ENCODE measurements at places on chromosomes 12 and 14.

DNA sequence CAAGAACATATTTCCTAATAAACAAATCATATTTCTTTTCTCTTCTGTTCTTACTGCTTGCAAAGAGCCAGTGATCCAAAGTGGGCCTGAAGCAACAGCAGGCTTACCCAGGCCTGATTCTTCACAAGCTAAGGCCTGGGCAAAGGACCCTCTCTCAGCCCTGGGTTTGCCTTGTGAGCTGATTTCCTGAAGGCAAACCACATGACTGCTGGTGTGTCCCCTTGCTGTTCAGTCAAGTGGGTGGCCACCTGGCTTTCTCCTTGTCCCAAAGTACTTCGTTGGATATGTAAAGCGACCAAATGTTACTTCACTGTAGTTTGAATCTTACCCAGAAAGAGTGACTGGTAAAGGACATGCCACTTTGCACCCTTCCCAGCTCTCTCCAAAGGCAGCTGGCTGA lies 392.9 kb downstream of the ZFP36L1 start:
- H3K4me3 ChIP-seq: no peak overlapping the region
- H3K27me3 ChIP-seq: no peaks in the 10 kb centered on the region
- peak overlapping the region; percentile 100 for H3K27ac ChIP-seq
- peaks cover 30% of the 10 kb centered on the region for H3K36me3 ChIP-seq
- no peak for DNase-seq

GRCh38 chr12:47772094-47772660 lies 861 bp upstream of the SLC48A1 start:
- peaks cover 43% of the 10 kb centered on the region for H3K4me1 ChIP-seq
- H3K4me3 ChIP-seq: peak overlapping the region; percentile 60
- no peaks in the 10 kb centered on the region for H3K36me3 ChIP-seq
- H3K27me3 ChIP-seq: no peaks in the 10 kb centered on the region

DNA sequence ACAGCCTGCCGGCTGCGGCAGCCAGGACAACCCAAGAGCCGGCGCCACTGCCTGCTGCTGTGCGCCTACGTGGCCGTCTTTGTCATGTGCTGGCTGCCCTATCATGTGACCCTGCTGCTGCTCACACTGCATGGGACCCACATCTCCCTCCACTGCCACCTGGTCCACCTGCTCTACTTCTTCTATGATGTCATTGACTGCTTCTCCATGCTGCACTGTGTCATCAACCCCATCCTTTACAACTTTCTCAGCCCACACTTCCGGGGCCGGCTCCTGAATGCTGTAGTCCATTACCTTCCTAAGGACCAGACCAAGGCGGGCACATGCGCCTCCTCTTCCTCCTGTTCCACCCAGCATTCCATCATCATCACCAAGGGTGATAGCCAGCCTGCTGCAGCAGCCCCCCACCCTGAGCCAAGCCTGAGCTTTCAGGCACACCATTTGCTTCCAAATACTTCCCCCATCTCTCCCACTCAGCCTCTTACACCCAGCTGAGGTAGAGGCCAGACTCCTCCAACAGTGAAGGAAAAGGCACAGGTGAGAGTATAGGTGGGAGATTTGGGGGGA lies 10.3 kb downstream of the ZBTB39 start:
- no peak overlapping the region for H3K27ac ChIP-seq
- H3K4me3 ChIP-seq: no peak overlapping the region
- peaks cover 36% of the 10 kb centered on the region for H3K36me3 ChIP-seq
- DNase-seq: no peak
- H3K4me1 ChIP-seq: peaks cover 32% of the 10 kb centered on the region

GRCh38 chr12:5088586-5089264 lies 45.0 kb downstream of the KCNA5 start:
- no peak overlapping the region for H3K27ac ChIP-seq
- no peaks in the 10 kb centered on the region for H3K4me1 ChIP-seq
- peaks cover 42% of the 10 kb centered on the region for H3K27me3 ChIP-seq
- H3K36me3 ChIP-seq: no peaks in the 10 kb centered on the region

DNA sequence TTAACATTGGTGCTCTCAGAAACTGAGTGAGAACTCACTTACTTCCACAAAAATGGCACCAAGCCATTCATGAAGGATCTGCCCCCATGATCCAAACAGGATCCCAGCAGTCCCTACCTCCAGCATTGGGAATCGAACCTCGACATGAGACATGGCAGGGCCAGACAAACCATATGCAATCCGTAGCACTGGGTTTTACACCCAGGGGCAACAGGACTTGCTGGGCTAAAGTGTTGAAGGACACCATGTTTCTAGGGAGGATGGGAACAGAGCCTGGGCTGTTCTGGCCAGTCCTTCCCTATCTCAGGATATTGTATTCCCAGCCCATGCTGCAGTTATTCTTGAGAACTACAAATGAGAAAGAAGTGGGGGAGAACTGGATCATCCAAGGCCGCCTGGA lies 36.6 kb downstream of the SERPINA3 start:
- H3K4me3 ChIP-seq: no peak overlapping the region
- DNase-seq: no peak
- H3K27ac ChIP-seq: no peak overlapping the region
- H3K27me3 ChIP-seq: peaks cover 14% of the 10 kb centered on the region
- H3K4me1 ChIP-seq: no peaks in the 10 kb centered on the region

DNA sequence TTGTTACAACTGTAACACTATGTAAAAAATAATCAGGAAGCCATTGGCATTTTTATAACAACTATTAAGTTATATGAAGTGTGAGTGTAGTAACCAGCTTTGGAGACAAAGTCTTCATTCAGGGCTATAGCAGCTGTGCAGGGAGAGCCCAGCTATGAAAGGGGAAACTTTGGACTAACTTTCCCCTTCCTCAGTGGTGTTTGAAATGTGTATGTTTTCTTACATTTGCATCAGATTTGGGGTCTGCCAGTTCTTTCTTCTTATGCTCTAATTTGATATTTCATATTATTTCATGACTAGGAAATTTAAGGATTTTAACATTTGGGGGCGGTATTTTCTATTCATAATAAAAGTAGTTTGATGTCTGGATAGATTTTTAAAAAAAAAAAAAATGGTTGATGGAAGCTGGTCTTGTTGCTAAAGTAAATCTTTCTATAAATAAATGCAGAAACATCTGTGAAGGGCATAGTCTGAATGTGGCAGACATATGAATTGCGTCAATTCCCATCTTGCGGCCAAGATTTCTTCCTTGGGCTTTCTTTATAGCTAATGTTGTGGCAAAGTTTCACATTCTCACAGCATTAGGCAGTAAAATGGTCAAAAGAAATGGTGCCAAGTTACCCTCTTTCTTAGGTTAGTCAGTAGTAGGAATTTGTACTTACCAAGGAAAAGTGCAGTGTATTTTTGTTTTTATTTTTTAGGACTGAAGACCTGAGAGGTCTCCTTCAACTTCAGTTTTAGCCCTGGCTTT lies 35.6 kb downstream of the RASSF8 start:
- no peaks in the 10 kb centered on the region for H3K27me3 ChIP-seq
- no peaks in the 10 kb centered on the region for H3K36me3 ChIP-seq
- H3K4me3 ChIP-seq: no peak overlapping the region
- no peaks in the 10 kb centered on the region for H3K4me1 ChIP-seq

GRCh38 chr14:65134651-65135579 lies 32.6 kb upstream of the MAX start:
- H3K27ac ChIP-seq: no peak overlapping the region
- H3K36me3 ChIP-seq: no peaks in the 10 kb centered on the region
- no peak overlapping the region for H3K4me3 ChIP-seq
- DNase-seq: no peak
- no peaks in the 10 kb centered on the region for H3K27me3 ChIP-seq

DNA sequence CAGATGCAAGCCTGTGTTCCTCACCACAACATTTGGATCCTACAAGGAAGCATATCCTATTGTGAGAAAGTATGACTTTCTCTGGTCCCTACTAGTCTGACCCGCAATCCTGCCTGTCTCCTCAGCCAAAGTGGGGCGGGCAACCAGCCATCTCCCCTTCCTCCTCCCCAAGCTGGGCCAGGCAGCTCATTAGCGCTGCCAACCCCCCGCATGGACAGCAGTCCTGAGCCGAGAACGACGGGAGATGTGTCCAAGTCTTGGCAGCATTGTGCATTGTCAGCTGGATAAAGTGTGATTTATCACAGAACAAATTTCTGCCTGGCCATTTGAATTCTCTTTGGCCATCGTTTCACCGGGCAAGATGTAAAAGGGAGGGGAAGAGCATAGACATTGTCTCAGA lies 139.4 kb downstream of the SLC15A4 start:
- DNase-seq: no peak
- no peaks in the 10 kb centered on the region for H3K4me1 ChIP-seq
- H3K27me3 ChIP-seq: no peaks in the 10 kb centered on the region
- no peaks in the 10 kb centered on the region for H3K36me3 ChIP-seq
- H3K4me3 ChIP-seq: no peak overlapping the region
- H3K27ac ChIP-seq: no peak overlapping the region

DNA sequence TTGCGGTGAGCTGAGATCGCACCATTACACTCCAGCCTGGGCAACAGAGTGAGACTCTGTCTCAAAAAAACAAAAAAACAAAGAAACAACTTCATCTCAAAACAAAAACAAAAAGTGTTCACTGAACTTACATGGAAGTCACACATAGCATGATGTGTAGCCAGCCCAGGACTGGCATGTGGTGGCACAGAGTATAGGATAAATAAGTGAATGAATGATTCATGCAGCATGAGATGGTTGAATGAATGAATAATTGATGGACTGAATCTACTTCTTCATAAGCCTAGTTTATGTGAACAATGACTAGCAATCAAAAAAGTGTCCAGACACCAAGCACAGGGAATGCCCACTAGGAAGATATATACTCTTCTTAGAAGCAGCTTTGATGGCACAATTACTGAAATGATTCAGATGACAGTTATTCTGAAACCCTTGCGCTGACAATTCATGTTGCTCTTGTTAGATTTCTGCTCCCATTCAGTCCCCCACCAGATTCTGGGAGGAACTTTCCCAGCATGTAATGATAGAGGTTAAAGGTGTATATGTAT lies 31.6 kb upstream of the SERPINA6 start:
- H3K36me3 ChIP-seq: no peaks in the 10 kb centered on the region
- DNase-seq: no peak
- no peak overlapping the region for H3K4me3 ChIP-seq
- H3K27ac ChIP-seq: no peak overlapping the region
- no peaks in the 10 kb centered on the region for H3K4me1 ChIP-seq

- H3K4me3 ChIP-seq: no peak overlapping the region
- peaks cover 8% of the 10 kb centered on the region for H3K36me3 ChIP-seq
- no peaks in the 10 kb centered on the region for H3K27me3 ChIP-seq
Measured at GRCh38 chr14:30608533-30609006, 13.5 kb upstream of the SCFD1 start.

DNA sequence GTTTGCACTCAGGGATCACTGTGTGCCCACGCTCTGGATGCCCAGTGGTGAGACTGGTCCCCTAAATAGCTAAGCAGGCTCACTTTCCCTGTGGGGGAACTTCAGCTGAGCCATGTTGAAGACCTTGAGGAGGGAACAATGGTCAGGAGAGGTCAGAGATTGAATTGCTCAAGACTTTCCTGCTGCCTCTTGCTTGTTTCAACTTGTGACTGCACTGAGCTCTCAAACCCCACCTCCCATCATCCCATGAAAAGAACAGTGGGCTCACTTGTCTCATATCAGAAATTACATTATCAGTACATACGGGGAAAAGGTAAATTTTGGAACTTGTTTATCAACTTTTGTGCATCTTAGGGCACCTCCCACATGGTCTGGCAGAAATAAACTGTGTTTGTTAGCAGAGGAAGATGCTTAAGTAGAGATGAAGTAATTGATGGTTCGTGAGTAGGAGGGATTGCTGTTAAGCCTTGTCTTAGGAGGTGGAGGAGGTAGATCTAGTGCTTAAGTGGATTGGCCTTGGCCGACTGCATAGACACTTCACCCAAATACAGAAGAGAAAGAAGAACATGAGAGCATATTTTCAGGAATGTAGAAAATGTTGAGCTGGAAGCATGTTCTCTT lies 15.0 kb upstream of the SERPINA1 start:
- no peak overlapping the region for H3K4me3 ChIP-seq
- H3K36me3 ChIP-seq: no peaks in the 10 kb centered on the region
- H3K27ac ChIP-seq: no peak overlapping the region
- no peak for DNase-seq
- H3K4me1 ChIP-seq: no peaks in the 10 kb centered on the region
- H3K27me3 ChIP-seq: no peaks in the 10 kb centered on the region

- DNase-seq: no peak
- H3K36me3 ChIP-seq: peaks cover 12% of the 10 kb centered on the region
- H3K4me1 ChIP-seq: peaks cover 3% of the 10 kb centered on the region
- peaks cover 13% of the 10 kb centered on the region for H3K27me3 ChIP-seq
Measured at GRCh38 chr12:124652661-124653060, 85.2 kb upstream of the NCOR2 start.

- H3K27ac ChIP-seq: no peak overlapping the region
- no peaks in the 10 kb centered on the region for H3K27me3 ChIP-seq
- peaks cover 14% of the 10 kb centered on the region for H3K36me3 ChIP-seq
- H3K4me3 ChIP-seq: no peak overlapping the region
- DNase-seq: no peak
Measured at GRCh38 chr12:50636505-50636904, 127.4 kb upstream of the ATF1 start.

GRCh38 chr12:112711026-112711425 lies 80.5 kb upstream of the RPH3A start:
- H3K4me3 ChIP-seq: no peak overlapping the region
- DNase-seq: no peak
- no peak overlapping the region for H3K27ac ChIP-seq
- peaks cover 16% of the 10 kb centered on the region for H3K27me3 ChIP-seq
- peaks cover 1% of the 10 kb centered on the region for H3K4me1 ChIP-seq

GRCh38 chr14:77372304-77372841 lies 4.5 kb downstream of the TMED8 start:
- H3K4me1 ChIP-seq: peaks cover 71% of the 10 kb centered on the region
- H3K36me3 ChIP-seq: peaks cover 28% of the 10 kb centered on the region
- H3K27ac ChIP-seq: peak overlapping the region; percentile 62
- DNase-seq: peak; percentile 40

DNA sequence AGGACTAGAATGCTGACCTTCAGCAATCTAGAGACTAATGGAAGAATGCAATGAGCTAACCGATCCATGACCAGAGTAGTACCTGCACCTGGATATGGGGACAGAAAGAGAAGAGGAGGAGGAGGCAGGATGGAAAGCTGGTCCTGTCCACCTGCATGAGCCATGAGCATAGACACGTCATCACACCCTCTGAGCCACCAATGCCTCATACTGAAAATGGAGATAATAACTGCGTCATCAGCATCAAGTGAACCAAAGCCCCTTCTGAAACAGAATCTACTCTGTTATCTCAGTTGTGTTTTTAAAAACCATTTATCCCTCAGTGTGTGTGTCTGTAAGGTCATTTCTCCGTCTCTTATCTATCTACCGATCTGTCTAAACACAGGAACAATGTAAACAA lies 327.0 kb downstream of the BCL11B start:
- H3K27ac ChIP-seq: no peak overlapping the region
- H3K4me3 ChIP-seq: no peak overlapping the region
- DNase-seq: no peak
- no peaks in the 10 kb centered on the region for H3K4me1 ChIP-seq
- no peaks in the 10 kb centered on the region for H3K27me3 ChIP-seq

- no peaks in the 10 kb centered on the region for H3K36me3 ChIP-seq
- H3K4me3 ChIP-seq: no peak overlapping the region
- DNase-seq: no peak
- H3K4me1 ChIP-seq: no peaks in the 10 kb centered on the region
- no peak overlapping the region for H3K27ac ChIP-seq
Measured at GRCh38 chr12:69844416-69844815, 19.4 kb downstream of the MYRFL start.
